ENCODE measurements at places on chromosomes 7 and 10.

GRCh38 chr7:155722118-155722517 is 77.7 kb downstream of the RBM33 start:
- no peak for DNase-seq

DNA sequence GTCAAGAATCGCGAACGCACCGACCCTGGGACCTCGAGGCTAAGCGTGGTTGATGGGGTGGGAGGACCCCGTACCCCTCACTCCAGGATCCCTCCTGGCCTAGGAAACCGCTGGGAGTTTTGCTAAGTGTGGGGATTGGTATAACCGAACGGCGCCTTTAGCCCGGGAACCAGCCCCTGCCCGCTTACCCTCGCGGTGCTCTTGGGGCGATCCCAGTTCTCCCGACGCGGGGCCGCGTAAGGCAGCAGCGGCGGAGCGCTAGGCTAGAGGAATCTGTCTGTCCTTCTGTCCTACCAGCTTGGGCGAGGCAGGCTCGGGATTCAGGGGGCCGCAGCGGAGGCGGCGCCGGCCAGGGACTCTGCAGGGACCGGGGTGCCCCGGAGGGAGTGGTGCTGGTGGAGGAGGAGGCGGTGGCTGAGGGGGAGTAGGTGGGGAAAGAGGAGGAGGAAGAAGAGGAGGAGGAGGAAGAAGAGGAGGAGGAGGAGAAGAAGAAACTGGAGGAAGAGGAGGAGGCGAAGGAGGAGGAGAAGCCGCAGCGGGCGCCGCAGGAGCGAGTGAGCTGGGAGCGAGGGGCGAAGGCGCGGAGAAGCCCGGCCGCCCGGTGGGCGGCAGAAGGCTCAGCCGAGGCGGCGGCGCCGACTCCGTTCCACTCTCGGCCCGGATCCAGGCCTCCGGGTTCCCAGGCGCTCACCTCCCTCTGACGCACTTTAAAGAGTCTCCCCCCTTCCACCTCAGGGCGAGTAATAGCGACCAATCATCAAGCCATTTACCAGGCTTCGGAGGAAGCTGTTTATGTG is 439 bp upstream of the EMX2 start:
- no peak for DNase-seq

DNA sequence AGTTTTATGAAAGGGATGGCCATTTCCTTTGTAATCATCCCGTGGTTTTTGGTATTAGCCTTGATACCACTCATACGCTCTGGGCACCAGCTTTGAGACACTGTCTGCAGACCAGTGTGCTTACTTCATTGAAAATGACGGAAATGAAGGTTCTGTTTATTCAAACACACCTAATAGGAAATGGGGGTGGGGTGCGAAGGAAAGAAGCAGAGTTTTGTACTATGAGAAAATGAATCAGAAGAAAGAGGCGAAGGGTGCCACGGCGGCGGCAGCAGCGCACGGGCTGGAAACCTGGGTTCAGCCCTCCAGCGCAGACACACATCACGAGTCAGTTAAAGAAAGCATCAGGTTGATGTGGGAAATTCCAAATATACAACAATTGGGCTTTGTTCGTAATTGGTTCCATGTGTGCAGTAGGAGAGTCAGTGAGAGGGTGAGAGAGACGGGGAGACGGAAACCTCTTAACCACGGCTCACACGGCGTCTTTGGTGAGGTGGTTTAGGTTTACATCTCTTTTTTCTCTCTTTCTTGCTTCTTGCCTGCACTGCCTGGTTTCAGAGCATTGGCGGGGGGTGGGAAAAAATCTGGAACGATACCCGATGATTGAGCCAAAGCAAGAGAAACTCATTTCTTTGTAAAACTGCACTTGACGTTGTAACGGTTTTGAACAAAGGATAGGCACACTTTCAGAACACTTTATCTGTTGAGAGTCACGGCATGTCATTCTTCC is 321.2 kb downstream of the FRMD4A start:
- DNase-seq, result peak; percentile 98

DNA sequence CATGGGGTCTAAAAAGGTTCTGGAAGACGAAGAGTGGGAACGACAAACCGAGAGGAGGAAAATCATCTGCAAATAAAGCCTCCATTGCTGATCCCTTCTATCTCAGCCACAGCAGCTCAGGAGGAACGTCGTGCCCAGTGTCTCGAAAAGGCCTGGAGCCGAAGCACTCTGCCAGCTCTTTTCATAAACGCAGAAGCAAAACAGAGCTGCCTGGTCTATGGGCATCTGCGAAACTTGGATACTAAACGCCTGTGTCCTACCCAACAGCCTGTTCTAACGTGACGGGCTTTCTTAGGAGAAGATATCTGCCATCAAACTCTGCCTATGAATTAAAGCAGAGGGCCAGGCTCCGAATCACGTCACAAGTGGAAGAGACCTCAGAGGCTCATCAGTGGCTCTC is 68.7 kb downstream of the GNA12 start:
- DNase-seq, result no peak

GRCh38 chr10:98572594-98572993 is 125.9 kb upstream of the HPS1 start:
- DNase-seq, result no peak

DNA sequence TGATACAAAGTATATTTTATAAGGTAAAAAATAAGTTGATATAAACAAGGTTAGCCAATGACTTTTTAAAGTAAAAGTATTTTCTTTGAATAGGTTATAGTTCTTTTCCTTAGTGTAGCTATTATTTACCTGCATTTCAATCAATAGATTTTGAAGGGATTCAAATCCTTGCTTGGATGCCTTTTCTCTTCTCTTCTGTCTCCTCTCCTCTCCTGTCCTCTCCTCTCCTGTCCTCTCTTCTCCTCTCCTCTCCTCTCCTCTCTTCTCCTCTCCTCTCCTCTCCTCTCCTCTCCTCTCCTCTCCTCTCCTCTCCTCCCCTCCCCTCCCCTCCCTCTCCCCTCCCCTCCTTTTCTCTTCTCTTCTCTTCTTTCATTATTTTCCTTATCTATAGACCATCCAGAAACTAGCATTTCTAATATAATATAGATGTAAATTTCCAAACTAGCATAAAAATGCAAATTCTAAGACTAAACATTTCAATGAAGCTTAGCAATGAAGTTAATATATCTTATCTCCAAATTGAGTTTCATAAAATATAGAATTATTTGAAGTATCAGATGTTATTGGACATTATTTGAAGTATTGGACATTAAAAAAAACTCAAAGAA is 60.5 kb upstream of the PRKCQ start:
- DNase-seq, result no peak

DNA sequence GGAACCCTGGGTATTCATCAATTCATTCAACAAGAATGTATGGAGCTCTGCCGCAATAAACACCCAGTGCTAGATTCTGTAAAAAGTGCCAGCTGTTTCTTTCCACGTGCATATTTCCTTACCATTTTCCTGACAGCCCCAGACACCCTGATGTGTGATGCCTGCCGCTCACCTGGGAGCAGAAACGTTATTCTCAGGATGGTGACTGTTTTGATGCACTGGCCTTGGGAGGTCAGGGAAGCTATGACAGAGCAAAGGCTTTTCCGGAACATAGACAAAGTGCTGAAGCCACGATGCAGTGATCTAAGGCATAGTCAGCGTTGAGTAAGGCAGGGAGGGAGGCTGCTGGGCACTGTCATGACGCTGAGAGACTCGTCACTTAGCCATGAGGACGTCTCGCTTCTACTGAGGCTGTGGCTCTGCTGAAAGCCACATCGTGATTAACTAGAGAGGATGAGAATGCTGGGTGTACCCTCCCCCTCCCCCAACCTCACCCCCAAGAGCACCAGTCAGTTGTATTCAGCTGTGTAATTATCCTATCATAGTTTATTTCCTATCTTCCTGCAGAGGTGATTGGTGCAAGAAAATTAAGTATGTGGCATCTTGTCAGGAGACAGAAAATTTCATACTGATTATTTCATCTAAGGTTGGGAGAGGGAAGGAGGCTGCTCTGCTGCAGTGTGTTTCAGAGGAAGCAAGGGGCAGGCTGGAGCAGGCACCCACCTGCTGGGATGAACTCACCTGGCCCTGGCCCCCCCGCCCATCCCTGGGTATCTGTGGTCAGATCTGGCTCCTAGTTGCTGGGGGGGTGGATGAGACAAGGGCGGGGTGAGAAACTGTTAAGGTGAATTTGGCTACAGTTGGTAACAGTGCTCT is 48.8 kb upstream of the SMNDC1 start:
- peak; percentile 79 for DNase-seq

GRCh38 chr7:8134089-8134733 is 127.8 kb downstream of the ICA1 start:
- no peak for DNase-seq

- no peak for DNase-seq
These were observed 8.4 kb downstream of the ZNF862 start for GRCh38 chr7:149846436-149847046.

DNA sequence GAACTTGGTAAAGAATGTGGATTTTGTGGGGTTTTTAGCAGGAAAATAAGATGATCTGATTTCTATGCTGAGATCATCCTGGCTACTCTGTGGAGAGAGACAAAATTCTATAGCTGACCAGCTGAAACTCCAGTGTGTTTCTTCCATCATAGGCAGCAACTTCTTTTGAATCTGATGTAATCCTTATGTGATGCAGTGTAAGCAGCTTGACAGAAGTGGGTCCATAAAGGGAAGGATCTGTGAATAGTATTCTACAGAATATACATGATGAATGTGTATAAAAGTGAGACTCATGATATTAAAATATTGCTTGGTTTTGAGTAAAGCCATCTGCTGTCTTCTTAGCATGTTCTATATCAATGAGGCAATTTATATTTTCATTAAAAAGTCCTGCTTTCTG is 4.4 kb downstream of the MYO3A start:
- DNase-seq, result no peak

DNA sequence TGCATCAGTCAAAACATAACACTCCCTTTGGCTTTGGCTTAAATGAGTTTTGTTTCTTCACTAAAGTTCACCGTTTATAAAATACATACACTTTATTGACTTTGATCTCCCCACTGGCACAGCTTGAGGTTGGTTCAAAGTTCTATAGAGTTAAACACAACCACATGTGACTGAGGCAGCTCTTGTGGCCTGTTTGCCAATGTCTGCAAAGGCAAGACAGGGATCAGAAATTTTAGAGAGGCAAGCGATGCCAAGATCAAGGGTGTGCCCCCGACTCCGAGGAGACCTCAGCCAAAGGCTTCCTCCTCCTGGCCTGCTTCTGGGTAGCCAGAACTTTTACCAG is 129.8 kb upstream of the JCAD start:
- no peak for DNase-seq

GRCh38 chr7:18387191-18387735 is 108.3 kb upstream of the HDAC9 start:
- no peak for DNase-seq

DNA sequence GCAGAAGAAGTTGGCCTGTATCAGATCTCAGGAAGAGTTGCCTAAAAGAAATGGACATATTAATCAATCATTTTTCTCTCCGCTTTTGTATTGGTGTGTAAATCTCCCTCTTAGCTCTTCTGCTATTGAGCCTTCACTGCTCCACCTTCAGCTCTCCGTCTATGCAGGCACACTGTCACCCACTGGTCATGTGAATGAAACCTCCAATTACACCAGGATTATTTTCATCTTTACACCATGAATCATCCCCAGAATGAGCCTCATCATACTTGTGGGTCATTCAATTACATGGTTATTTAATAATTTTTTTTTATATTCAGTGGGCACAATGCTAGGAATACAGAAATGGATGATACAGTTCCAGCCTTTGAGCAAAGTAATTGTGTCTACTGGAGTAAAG is 92.6 kb downstream of the LRRC4 start:
- DNase-seq, result peak; percentile 62

DNA sequence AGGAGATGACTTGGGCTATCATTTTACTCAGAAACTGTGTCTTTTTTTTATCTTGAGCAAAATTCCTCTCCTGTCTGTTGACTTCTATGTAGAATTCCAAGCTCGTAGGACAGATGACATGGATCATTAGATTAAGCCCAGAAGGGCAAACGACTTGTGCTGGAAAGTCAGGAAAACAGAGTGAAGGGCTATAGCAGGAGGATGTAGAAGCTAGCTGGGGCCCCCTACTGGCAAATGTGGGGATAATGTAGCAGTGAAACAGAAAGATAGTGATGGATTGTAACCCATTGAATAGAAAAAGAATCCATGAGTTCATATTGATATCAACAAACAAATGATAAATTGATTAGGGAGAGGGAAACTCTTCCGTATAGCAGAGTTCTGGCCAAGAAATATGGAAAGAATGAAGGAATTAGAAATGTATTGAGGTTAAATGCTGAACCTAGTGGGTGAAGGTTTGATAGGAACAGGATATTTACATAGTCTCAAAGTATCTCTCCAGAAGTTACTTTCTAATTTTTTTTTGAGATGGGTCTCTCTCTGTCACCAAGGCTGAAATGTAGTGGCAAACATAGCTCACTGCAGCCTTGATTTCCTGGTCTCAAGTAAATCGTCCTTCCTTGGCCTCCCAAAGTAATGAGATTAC is 103.6 kb downstream of the LYZL1 start:
- DNase-seq, result peak; percentile 61

- DNase-seq, result no peak
These were observed 10.7 kb downstream of the NCOA4 start for GRCh38 chr10:46019569-46020343.

DNA sequence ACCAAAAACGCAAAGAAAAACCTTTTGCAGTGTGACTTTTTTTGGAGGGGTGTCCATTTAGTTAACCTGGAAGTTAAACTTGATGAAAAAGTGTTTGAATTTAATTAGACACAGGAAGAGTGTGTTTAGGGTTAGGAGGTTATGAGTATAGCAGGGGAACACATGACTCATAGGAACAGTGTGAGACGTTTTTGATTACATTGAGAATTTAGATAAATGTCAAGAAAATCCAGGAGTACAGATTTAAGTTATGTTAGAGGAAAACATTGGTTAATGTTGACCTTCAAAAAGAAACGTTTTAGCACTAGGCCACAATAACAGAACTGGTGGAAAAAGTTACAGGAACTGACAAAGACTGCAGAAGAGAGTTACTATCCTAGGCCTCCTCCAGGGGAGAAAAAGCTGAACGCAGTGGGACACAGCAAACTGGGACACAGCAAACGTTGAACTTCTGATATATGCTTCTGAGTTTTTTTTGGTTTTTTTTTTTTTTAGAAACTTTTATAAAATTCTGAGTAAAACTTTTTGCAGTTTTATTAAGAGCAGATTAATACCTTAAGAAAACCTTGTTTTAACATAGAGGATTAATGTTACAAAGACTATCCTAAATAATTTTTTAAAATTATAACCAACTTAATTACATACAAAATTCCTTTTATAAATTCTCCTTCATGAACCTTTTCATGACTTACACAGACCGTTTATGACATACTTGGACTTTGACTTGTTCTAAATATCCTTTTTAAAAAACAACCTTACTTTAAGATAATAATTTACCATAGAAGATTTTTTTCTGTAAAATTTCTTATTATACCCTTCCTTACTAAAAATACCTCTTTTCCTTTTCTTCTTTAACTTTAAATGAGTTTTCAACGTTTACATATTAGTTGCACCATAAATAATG is 22.2 kb downstream of the LANCL2 start:
- peak; percentile 55 for DNase-seq

DNA sequence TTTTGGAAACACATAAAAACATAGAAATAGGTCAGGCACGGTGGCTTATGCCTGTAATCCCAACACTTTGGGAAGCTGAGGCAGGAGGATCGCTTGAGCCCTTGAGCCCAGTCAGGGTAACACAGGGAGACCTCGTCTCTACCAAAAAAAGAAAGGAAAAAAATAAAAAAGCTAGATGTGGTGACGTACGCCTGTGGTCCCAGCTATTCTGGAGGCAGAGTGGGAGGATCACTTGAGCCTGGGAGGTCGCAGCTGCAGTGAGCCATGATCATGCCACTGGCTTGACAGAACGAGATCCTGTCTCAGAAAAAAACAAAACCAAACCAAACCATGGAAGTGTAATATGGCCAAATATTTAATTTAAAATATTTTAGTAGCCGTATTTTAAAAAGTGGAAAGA is 55.6 kb downstream of the MCU start:
- no peak for DNase-seq

Data from RPMI7951 (cell line).